Psoas muscle (tissue), 8 donors: ENCODE measurements at places on chromosomes 7 and 10. TPM values are rescaled to one million over a fixed set of nuclear protein-coding genes. Genes with fewer than 3 reads are reported as not detected.

GRCh38 chr7:20470726-20471125 lies 140.0 kb downstream of the ITGB8 start:
- H3K4me3 ChIP-seq = no peak overlapping the region
- no peaks in the 10 kb centered on the region for H3K27me3 ChIP-seq
- no peak overlapping the region for H3K27ac ChIP-seq
- H3K4me1 ChIP-seq = no peaks in the 10 kb centered on the region
- H3K36me3 ChIP-seq = no peaks in the 10 kb centered on the region

DNA sequence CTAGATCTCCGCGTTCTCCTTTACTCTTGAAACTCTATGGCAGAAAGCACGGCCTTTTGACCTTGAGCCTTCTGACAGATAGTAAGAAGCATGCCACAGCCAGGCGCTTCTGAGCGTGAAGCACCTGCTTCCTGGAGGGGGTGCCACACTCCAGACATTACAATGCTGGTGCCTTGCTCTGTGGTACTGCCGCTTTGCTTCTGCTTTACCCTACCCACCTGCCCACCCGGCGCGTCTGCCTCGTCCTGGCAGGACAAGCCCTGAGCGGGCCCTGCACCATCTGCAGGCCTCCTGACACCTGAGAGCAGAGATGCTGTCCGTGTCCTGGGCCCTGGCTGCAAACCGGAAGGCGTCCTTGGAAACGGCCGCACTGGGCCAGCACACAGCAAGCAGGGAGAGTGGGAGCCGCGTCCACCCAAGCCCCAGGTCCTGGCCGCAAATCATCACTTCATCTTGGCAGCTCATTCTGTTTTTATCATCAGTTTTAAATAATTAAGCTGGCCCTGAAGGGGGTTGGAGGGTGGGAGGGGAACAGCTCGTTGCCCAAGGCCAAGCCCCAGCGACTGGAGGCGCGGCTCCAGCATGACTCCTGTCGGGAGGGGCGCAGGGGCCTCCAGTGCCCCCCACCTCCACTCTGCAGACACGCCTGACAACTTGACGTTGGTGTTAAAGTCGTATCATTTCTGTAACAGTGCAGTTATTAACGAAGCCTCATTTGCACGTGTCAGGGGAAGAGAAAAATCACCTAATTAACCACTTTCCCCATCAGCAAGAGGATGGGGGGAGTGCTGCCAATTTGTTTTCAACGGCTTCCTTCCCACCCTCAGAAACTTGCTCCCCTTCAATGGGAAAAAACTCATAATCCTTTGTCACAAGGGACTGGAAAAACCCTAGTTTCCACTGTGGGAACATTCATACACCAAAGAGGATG lies 132.2 kb downstream of the MAD1L1 start:
- no peaks in the 10 kb centered on the region for H3K36me3 ChIP-seq
- no peak overlapping the region for H3K27ac ChIP-seq
- no peaks in the 10 kb centered on the region for H3K27me3 ChIP-seq
- no peak for DNase-seq

Gene MOGAT3
- total RNA-seq = not detected

Gene DOCK1
- total RNA-seq = 6.9 TPM

Gene BNIP3
- total RNA-seq = 152 TPM
